Hematopoietic multipotent progenitor cell treated with erythropoietin and hydrocortisone succinate and interleukin-3 and kit ligand, for 4 days (in vitro differentiated cells): ENCODE measurements at places on chromosomes 16 and 17.

GRCh38 chr17:12977008-12977751, 40.6 kb downstream of the ELAC2 start:
- DNase-seq: no peak

- peak; percentile 93 for DNase-seq
These were observed 13.2 kb downstream of the COPZ2 start for GRCh38 chr17:48024149-48025039.

GRCh38 chr17:46013127-46013501, 14.1 kb downstream of the STH start:
- DNase-seq: no peak

DNA sequence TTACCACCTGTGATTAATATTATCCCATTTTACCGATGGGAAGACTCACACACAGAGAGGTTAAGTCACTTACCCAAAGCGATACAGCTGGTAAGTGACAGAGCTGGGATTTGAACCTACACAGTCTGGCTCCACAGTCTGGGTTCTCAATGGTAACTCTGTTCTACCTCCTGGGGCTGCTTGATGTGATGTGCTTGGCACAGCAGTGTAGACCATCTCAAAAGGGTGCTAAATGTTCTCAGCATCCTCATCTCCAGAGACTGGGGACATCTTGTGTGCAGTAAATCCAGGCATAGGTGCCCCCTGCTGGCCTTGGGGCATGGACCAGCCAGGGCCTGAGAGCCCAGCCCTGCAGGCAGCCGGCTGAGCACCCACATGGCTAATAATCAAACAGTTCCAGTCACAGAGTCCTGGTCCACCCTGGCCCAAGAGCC, 15.4 kb upstream of the KATNB1 start:
- peak; percentile 90 for DNase-seq

GRCh38 chr17:51056813-51057510, 63.7 kb downstream of the SPAG9 start:
- peak; percentile 85 for DNase-seq

DNA sequence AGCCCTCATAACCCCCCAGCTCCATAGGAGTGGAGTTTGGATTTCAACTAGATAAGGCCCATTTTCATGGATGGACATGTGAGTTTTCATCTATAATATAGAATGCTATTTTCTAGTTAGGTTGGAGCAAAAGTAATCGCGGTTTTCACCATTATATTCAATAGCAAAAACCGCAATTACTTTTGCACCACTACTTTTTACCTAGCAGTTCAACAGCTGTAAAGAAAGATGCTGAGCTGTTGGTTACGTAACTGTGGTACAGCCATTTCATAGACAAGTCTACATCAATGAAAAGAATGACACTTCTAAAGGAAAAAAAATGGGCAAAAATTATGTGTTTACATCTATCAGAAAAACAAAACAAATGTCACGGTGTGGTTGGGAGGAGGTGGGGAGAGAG, 507.7 kb downstream of the MAF start:
- peak; percentile 38 for DNase-seq

- no peak for DNase-seq
These were observed 8.6 kb upstream of the DNAH9 start for GRCh38 chr17:11589716-11590115.

GRCh38 chr17:76569607-76570279, 15.9 kb downstream of the ST6GALNAC2 start:
- no peak for DNase-seq

DNA sequence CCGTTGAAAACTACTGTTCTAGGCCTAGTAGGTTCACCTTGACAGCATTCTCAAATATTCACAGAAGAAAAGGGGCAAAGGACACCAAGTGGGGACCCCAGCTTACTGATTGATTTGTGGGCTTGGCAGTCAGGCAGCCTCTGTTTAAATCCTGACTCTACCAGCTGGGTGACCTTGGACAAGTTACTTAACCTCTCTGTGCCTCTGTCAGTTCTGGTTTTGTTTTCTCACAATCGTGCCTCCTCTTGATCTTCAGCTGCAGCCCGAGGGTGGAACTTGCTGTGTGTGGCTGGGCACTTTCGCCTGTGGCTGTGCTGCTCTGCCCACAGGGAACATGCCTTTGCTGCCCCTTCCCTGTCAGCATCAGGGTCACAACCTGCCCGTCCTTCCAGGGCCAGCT, 17.8 kb downstream of the RAP1GAP2 start:
- DNase-seq: no peak

DNA sequence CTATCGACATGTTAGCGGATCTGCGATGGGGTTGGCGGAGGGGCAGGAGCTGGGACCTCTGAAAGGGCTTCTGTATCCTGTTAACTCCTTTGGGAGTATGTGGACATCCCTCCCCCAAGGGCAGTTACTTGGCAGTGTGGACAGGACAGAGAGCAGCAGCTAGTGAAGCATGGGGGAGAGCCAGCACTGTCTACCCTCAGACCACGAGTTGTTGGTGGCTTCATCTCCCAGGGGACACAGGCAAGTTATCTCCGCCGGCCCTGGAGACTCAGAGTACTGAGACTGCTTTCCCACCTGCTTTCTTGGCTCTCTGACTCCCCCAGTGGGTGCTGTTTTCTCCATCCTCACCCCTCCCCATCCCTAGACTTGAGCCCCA, 5.3 kb upstream of the GFAP start:
- no peak for DNase-seq

DNA sequence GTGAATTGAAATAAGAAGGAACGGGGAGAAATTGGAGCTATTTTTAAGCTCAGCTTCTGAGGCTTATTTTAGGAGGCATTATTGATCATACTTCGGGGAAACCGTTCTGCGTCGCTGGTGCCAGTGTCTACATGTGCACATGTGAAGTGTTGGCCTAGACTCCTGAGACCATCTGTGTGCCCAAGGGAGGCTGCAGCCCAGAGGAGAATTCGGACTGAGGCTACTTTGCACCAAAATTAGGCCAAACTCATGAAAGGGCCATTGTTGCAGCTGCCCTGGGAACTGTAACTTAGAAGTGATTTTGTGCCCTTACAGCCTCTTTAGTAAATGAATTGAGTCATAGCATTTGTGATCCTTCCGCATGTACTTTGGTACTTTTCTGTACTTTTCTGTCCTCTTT, 102.0 kb upstream of the NOL11 start:
- DNase-seq: no peak

DNA sequence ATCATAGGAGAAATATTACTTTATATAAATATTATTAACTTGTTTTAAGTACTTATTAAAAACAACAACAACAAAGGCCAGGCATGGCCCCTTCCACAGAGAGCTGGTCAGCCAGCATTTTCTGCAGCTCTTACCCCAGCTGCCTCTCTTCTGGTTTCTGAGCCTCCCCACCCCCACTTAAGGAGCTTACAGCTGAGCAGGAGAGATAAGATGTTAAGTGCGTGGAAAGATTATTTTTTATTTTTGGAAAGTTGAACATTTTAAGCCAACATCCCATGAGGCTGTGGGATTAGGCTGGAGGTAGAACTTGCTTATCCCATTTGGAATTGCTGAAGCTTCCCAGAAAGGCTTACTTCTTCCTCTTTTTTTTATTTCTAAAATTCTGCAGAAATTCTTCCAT, 401.2 kb downstream of the SEC14L1 start:
- DNase-seq: peak; percentile 73

DNA sequence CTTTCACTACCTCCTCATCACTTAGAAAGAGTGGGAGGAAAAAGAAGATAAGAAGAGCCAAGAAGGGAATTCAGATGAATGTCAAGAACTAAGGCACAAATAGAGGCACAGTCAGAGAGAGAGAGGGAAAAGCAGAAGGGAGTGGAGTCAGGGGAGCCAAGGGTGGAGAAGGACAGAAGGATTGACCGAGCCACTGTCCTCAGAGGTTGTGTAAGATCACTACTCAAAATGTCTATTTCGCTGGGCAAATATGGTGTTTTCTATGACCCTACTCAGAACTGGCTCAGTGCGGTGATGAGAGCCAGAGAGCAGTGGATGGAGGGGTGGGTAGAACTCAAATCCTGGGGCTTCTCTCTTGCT, 139.2 kb upstream of the HS3ST2 start:
- no peak for DNase-seq

- no peak for DNase-seq
These were observed 35.2 kb downstream of the ZNF750 start for GRCh38 chr17:82804442-82805191.

- peak; percentile 96 for DNase-seq
These were observed 474.4 kb downstream of the SLC39A11 start for GRCh38 chr17:72618001-72618509.

DNA sequence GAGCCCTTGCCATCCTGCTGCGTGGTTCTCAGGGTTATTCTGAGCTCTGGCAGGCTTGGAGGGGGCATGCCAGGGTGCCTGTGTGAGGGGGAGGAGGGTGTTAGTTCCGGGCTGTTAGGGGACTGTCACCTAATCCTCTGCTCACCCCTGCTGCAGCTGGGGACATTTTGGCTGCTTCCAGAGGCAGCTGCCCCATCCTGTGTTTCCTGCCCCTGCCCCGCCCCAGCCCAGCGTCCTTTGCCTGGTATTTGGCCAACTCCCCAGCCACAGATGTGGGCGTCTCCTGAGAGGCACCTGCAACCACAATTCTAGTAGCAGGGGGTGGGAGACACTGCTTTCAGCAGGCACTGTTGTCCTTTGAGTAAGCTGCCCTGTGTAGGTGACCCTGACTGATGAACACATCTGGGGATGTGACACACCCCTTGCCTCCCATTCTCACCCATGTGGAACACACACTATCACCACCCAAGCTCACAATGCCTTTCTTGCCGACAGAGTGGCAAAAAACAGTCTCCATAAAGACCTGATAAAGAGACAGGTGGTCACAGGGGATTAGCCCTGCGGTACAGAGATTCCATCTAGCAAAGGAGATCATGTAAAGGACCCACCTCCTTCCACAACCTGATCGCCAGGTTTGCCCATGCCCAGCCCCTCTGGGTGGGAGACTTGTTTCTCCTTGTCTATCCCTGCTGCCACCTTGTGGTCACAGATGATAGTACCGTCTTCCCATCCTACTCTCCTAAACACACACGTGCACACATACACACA, at the start of gene CHRNE:
CHRNE (minus strand) TSS at position 48 of the 768 bp plus-strand sequence; CDS start at position 13, 35 bp downstream.
- peak; percentile 89 for DNase-seq

DNA sequence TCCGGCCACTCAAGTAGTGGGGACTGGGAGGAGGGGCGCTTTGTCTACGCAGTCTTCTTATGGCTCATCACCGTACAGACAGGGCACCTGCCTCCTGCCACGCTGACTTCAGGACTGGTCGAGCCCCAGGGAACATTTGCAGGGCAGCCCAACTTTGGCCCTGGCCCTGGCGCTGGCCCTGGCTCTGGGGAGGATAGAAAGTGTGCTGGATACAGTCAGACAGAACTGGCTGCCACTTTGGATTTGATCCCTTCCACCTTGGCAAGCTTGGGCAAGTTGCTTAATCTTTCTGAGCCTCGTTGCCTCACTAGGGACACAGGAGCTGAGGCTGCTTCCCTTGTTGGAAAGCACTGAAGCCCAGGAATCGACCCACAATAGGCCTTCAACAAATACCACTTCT, 13.6 kb downstream of the LGALS9 start:
- no peak for DNase-seq

DNA sequence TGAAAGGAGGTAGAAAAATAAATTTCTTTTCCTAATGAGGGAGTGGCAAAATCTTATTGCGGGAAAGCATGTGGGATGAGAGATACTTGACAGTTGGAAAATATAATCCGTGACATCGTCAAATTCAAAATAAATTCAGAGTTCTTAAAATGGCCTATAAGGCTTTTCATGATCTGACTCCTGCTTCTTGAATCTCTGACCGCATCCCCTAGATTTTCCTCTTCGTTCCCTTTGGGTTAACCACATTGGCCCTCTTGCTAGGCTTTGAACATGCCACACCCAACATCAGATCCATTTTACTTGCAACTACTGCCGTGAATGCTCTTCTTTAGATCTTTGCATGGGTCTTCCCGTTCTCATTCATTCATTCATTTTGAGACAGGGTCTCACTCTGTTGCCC, 50.1 kb downstream of the NF1 start:
- DNase-seq: no peak

DNA sequence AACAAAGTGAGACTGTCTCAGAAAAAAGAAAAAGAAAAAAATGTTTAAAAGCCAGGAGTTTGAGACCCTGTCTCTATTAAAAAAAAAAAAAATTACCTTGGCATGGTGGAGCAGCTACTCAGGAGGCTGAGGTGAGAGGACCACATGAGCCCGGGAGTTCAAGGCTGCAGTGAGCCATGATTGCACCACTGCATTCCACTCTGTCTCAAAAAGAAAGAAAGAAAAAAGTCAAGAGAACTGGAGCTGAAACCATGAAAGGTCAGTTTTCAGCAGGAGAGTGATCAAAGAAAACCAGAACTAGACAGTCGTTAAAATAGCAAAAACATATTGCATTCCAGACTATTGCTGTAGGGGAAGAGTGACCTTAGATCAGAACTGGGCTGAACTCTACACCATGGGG, 8.8 kb downstream of the QPRT start:
- no peak for DNase-seq

DNA sequence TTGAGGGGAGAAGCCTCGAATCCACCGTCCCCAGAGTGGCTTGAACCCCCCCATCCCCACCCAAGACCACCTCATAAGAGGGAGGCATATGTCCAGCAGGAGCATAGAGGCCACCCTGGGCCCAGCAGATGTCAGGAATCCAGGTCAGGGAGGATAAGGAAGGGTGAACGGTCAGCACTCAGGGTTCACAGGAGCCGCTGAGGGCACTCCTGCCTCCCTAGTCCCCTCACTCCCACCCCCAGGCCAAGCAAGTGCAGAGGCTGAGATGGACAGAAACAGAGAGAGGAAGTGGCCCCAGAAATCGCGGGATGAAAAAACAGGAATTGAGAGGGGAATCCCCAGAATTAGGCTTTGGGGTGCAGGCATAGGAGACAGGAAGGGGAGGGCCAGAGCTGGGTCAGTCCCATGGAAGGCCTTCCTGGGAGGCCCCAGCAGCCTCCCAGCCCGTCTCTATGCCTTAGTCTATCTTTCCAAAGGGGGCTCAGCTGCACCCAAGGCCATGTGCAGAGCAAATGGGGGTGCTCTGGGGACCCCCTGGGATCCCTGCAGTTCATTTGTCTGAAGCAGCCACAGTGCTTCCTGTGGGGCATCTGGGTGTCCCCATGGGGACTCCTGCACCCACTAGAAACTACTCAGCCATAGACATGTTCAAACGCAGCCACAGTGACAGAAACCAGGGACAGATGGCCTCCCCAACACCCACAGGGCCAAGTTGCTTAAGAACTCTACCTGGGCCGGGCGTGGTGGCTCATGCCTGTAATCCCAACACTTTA, 1.7 kb downstream of the CMTM3 start:
- no peak for DNase-seq

DNA sequence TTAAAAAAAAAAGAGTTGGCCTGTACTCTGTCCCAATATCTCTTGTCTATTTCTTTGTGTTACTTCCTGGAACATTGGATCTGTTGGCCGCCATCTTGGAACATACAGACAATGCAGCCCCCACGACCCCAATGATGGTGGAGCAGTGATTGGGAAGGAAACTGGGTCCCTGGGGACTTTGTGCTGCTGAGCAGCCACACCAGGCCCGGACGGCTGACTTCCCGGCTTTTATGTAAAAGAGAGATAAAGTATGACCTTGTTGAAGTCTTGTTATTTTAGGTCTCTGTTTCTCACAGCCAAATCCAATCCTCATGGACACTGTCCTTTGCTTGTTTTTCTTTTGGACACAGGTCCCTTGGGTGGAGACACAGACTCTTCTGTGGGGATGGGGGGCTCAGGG, 204.5 kb downstream of the SALL1 start:
- DNase-seq: no peak
